ENCODE measurements at places on chromosomes 12 and 14. TPM values are rescaled to one million over a fixed set of nuclear protein-coding genes. Genes with fewer than 3 reads are reported as not detected.

- no peak for DNase-seq
Observed at GRCh38 chr12:7096979-7097378, 4.7 kb upstream of the C1R start.

DNA sequence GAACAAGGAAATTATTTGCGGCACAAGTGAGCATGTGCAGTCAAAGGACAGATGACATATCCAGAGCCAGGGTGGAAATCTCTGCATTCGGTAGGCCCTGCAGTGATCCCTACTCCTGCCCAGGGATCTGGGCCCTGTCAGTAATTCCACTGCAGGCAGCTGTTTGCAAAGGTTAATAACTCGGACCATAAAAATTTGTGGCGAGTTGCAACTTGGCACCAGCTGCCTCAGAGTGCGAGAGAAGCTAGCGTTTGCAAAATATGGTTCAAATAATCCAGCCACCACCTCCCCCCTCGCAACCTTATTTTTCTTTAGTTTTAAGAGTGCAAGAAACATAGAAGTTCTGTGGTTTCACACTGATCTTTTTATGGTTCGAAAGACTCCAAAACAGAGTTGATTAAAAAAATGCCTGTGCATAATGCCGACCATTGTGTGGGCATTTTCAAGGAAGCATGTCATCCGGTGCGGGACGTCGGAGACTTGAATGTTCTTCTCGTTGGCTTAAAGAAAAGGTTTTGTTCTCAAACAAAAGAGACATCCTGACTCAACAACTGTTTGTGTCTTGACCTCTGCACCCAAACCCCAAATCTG, 224.5 kb downstream of the BCL11B start:
- no peak for DNase-seq

Gene ZNF664
- total RNA-seq, result 41.7 TPM

DNA sequence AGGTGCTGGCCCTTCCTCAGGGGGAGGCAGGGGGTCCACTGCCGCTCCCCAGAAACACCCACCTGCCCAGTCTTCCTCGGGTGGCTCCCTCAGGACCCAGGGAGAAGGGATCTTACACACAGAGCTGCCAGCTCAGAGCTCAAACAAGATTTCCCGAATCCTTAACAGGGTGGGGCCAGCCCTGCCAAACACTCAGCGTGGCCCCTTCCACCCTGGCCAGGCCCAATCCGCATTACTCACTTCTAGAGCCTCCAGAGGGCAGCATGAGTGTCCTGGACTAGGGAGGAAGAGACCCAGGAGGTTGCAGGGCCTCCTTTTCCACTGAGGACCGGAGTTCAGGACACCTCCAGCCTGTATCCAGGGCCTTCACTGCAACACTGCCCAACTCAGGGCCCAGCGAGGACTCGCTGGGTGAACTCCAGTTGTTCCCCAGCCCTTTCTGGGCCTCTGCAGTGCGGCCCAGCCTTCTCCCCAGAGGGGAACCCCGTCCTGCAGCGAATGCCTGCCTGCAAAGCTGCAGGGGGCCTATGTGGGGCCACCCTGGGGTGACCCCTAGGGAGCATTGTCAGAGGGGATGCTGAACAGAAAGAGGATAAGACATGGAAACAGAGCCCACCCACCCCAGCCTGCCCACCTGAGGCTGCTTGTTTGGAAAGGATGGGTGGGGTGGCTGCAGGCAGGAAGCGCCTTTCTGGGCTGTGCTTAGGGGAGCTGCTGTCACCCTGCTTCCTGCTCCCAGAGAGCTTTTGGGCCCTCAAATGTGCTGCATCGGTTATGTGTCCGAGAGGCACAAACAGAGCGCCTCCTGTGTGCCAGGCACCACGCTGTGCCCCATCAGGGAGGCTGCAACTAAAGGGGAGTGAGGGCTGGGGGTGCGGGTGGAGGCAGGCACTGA, 43.8 kb downstream of the CCNK start:
- no peak for DNase-seq

- no peak for DNase-seq
Observed at GRCh38 chr14:57632649-57633048, 139.0 kb upstream of the CCDC198 start.

Gene EMP1
- 0.65 TPM for total RNA-seq

DNA sequence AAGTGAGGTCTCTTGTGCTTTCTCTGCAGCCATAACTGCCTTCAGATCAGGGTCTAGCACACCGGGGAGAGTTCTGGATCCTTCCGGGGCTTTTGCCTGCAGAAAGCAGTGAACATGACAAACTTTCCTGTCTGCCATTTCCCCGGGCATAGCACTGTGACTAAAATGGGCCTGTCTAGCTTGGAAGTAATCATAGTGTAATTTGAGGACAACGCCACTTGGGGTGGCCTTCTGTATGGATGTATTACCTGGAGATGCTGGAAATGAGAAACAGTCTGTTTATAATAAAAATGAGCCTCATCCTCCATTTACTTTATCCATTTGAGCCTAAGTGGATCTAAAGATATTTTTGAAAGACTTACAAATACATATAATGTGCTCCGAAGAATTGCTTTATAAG, 453.7 kb downstream of the VRK1 start:
- DNase-seq, result no peak

DNA sequence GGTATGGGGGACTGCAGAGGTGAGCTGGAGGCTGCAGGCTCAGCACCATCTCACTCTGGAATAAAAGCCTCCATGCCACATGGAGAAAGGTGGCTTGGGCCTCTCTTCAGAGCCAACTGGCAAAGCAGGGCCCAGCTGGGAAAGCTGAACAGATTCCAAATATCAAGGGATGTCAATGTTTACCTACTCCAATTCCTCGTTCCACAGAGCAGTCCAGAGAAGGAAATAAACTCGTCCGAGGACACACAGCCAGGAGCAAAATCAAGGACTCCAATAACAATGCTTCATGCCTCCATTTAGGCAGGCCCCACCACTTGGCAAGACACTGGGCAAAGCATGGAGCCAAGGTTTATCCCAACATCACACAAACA, 36.3 kb upstream of the PNMA1 start:
- no peak for DNase-seq

- no peak for DNase-seq
Observed at GRCh38 chr12:45034861-45035265, 16.0 kb downstream of the DBX2 start.

DNA sequence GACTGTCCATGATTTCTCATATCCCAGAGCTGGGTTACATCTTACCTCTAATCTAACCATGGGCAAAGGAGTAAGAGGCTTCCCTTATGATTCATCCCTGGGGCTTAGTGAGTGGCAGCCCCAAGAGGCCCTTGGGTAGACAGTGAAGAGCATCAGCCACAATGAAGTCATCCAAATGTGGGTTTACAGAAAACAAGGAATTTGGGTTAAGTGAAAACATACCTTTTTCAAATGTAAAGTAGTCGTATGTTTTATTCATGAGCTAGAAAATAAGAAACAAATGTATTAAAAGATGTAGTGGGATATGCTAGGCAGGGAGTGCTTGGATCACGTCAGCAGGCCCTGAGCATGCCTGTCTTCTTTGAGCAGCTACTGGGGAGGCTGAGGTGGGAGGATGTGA, 54.0 kb upstream of the ELK3 start:
- DNase-seq, result no peak

DNA sequence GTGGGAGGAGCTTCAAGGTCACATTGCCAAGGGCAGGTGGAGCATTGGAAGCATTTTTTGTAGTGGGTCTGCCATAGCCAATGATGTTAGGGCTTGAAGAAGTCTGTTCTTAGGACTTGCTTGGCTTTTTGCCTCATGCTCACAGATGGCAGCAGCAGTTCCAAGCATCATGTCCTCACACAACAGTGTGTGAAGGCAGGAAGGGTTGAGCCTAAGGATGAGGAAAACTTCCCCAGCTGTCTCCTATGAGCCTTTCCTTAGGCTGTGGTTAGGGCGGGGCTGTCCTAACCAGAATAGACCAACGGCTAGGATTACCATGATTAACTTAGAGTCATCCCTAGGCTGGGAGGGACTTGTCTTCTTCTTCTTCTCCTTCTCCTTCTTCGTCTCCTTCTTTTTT, 76.2 kb upstream of the KCNA1 start:
- DNase-seq, result no peak

DNA sequence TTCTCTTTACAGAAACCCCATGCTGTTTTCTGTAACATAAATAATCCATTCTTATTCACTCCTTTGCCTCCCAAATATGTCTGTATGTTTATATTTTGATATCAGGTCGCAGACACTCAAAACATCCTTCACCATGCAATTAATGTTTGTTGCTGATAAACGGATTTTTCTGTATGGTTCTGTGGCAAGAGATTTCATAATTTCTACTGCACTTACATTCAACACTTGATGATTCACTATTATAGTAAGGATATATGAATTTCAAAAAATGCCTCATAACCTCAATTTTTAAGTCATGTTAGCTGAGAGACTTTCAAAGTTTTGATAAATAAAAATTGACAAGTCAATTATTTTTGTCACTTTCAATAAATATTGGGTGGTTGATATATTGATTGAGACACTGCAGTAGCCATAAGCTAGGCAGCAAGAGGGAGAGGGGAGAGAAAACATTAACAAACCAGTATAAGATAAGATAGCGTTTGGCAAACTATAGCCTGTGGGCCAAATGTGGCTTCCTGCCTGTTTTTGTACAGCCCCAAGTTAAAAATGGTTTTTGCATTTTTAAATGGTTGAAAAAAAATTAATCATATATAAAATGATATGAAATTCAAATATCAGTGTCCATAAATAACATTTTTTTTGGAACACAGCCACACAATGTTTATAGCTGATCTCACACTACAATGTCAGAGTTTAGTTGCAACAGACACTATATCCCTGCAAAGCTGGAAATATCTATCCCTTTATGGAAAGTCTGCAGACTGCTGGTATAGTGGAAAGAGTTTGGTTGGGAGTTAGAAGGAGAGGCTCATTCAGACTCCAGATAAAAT, 18.3 kb downstream of the ALDH6A1 start:
- no peak for DNase-seq

Gene NEUROD4
- not detected for total RNA-seq

Gene TPH2
- total RNA-seq, result 0.90 TPM

Gene CLEC1B
- not detected for total RNA-seq

Gene ASCL1
- total RNA-seq, result not detected

- no peak for DNase-seq
Observed at GRCh38 chr12:80291108-80291754, 152.8 kb upstream of the PTPRQ start.

- DNase-seq, result no peak
Observed at GRCh38 chr12:57046947-57047890, 2.7 kb downstream of the MYO1A start.

GRCh38 chr12:104792570-104792969, 165.5 kb downstream of the SLC41A2 start:
- no peak for DNase-seq

Gene CELA1
- total RNA-seq, result not detected

Gene FBRSL1
- 123 TPM for total RNA-seq

- no peak for DNase-seq
Observed at GRCh38 chr12:67681105-67681778, 32.7 kb downstream of the DYRK2 start.

GRCh38 chr14:55384536-55384935, 27.1 kb downstream of the ATG14 start:
- no peak for DNase-seq

Gene C1RL
- total RNA-seq, result 14.7 TPM

- DNase-seq, result peak; percentile 27
Observed at GRCh38 chr14:76375947-76376404, at the start of gene ESRRB. TSS of gene ESRRB (plus strand) at chr14:76376137. CDS start at chr14:76376402, 265 bp downstream.

GRCh38 chr14:46651526-46652144, at the start of gene RPL10L:
TSS of gene RPL10L (minus strand) at chr14:46651781. CDS start at chr14:46651736, 45 bp downstream.
- peak; percentile 82 for DNase-seq

Gene SCAF11
- 77.8 TPM for total RNA-seq

GRCh38 chr14:30162066-30162465, 234.4 kb upstream of the PRKD1 start:
- no peak for DNase-seq

- DNase-seq, result no peak
Observed at GRCh38 chr14:104212206-104213095, 74.1 kb downstream of the KIF26A start.

- no peak for DNase-seq
Observed at GRCh38 chr12:49984476-49985359, 12.0 kb downstream of the AQP6 start.

DNA sequence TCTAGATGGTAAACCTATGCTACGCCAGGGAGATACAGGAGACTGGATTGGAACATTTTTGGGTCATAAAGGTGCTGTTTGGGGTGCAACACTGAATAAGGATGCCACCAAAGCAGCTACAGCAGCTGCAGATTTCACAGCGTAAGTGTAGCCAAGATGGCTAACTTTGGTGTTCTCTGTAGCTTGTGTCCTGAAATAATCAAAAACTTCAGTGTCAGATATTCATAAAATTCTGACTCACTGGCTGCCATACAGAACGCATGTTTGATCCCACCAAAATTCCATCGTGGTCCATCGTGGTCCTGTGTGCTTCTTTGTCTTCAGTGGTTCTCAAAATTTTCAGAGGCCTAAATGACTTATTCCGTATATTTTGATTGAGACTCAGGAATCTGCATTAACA, 1.3 kb downstream of the STRAP start:
- no peak for DNase-seq

DNA sequence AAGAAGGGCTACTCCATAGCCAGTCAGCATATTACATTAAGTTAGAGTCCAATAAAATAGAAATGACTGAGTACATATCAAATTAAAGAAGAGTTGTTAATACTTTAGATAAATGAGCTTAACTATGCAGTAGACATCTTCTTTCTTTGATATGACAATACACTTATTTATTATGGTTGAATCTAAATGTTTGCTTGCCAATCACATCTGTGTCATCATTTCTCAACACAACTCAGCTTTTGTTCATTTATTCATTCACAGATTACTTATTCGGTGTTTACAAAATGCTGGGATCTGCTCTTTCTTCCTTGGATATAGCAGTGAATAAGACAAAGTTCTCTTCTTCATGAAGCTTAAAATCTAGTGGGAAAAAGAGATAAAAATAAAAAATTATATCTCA, 614.6 kb upstream of the ATP2B1 start:
- no peak for DNase-seq
